Trophoblast cell (in vitro differentiated cells and primary cell): ENCODE measurements at places on chromosomes 4 and X.

DNA sequence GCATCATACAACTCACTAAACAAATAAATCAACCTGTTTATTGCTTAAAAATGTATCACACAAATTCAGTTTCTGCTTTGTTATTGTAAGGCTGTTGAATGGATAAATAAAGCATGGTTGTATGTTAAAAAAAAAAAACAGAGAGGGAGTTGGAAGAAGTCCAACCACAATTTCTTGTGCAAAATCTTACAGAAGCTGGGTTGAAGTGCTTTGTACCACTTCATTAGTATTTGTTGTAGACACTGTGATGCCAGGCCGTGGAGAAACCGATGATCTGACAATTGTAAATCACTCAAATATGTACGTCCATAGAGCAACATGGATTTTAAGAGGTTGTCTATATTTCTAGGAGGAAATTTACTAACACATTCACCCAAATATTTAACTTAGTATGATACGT is 132.6 kb upstream of the MXRA5 start:
- DNase-seq: no peak

DNA sequence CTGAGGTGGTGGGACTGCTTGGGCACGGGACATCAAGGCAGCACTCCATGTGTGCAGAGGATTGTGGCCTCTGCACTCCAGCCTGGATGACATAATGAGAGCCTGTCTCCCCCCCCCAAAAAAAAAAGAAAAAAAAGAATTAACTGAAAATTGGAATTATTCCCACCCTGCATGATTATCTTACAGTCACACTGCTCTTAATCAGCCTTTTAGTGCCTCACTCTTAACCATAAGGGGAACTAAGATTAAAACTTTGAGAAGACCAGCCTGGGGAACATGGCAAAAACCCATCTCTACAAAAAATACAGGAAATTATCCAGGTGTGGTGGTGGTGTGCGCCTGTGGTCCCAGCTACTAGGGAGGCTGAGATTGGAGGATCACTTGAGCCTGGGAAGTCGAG is 94.6 kb downstream of the UBE2K start:
- no peak for DNase-seq

DNA sequence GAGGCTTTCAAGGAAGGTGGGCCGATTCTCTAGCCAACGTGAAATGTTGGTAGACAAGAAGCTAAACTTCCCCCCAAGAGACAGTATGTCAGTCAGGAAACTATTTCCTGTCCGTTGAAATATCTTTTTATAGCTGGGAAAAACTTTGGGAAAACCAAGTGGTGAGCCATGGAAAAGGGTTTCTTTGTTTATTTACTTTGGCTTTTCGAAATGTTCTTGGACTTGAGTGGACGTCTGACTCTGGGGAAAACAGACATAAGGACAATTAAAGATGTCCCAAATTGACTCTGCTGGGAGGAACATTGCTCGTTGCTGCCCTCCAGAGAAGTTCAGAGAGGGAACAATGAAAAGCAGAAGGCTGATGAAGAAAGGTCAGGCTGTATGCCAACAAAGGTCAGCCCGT is 295.4 kb downstream of the RAPGEF2 start:
- DNase-seq: no peak

DNA sequence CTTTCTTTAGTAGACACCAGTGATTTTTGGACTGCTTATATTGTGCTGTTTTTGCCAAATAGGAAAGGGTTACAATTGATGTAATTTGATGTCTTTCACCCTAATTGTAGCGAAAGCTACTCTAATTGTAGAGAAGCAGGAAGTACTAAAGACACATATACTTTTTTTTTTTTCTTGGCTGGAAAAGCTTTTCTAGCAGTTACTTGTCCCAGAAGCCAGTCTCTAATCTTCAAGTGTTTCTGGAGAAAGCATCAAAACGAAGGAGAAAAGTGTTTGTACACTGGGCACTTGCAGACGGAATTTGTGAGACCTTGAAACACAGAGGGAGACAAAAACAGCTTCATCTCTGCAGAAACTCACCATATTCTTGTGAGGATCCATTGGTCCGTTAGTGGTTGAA is 616.5 kb upstream of the LCORL start:
- no peak for DNase-seq

GRCh38 chrX:106742805-106743204 is 16.3 kb downstream of the RNF128 start:
- no peak for DNase-seq

DNA sequence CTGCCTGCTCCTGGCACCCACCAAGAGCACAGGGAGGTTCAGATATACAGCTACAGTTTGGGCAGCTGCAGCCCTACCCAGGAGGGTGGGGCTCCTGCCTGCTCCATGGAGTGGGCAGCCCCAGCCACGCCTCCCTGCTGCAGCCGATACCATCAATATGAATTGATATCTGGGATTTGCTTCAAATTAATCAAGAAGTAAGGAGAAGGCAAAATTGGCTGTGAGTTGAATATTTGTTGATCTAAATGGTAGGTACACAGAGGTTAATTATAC is 31.2 kb upstream of the ZNF280C start:
- DNase-seq: no peak

DNA sequence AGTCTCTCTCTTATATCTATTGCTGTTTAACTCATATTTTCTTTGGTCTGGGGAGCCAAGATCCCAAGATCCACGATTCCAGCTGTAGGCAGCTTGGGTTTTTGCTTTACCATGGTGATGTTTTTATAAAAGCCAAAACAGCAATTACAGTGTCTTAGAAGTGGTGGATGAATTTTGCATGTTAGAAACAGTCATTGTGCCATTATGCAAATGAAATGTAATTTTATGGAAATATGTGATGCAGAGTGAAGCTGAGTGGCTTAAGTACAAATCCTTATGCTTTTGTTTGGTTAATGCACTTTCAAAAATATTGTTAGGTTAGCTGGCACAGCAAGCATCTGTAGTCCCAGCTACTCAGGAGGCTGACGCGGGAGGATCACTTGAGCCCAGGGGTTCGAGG is 32.8 kb upstream of the PTTG2 start:
- DNase-seq: no peak

GRCh38 chr4:183303301-183303700 is 16.8 kb downstream of the CLDN22 start:
- peak; percentile 8 for DNase-seq

- DNase-seq: peak; percentile 84
Observed at GRCh38 chr4:102511830-102512605, 10.9 kb downstream of the NFKB1 start.

- no peak for DNase-seq
Observed at GRCh38 chrX:3990569-3990968, 277.1 kb upstream of the PRKX start.

DNA sequence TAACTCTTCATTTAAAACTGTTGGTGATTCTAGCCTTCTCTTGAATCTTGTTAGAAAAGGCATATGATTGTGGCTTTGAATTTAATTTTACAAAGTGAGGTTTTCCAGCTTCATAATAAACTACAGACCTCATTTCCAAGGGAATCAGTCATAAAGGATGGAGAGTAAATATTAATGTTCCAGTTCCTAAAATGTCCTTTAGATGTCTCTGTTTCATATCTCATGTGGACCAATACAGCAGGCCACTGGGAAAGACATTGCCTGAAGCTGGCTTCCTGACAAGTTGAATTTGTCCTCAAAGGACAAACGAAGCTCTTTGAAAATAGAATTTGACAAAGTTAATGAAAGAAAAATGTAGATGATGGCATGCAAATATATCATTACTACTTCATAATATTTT is 125.4 kb downstream of the ZNF330 start:
- no peak for DNase-seq

DNA sequence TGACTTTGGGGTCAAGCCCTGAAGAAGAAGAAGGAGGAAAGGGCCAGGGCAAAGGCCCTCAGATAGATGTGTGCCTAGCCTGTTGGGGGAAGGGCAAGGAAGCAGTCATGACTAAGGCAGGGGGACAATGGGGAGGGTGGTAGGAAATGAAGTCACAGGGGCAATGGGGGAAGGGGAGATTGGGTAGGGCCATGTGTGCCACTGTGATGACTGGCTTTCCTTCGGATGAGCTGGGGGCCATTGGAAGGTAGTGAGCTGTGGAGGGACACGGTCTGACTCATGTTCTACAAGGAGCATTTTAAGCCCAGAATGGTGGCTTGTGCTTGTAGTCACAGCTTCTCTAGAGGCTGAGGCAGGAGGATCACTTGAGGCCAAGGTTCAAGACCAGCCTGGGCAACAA is 642.0 kb downstream of the MID1IP1 start:
- DNase-seq: no peak

DNA sequence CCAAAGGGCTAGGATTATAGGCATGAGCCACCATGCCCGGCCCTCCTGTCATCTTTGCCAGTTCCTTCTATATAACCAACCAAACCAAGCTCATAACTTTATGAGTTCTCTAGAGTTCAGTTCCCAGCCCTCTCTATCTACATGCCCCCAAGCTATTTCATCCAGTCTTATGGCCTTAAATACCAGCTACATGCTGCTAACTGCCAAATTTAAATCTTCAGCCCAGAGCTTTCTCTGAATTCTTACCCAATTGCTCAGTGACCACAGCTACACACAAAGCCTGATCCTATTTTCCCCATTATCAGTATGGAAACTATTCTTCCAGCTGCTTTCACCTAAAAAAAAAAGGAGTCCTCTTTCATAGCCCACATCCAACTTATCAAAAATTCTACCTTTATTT is 23.1 kb downstream of the TMEM184C start:
- no peak for DNase-seq

DNA sequence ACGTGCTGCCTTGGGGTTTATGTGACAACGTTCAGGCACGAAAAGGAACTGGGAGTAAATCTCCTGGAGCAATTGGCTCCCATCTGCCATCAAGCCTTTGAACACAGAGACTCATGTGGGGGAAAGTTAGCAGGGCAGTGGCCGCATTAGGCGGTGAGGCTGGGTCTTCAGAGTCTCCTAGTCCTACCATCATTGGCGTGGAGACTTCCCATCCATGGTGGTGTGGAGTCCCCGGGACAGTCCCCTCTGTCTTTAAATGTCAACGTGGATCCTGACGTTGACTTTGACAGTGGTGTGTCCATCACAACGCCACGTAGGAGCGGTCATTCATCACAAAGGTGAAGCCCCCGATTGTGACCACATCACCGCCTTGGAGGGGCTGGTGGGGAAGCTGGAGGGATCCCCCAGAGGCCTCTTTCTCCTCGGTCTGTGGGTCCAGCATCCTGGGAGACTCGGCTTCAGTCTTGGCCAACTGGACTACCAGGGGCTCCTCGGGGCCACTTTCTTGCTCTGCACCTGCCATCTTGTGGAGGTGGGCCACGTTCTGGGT is 21.8 kb downstream of the CRLF2 start:
- no peak for DNase-seq

- DNase-seq: no peak
Observed at GRCh38 chr4:185801471-185801870, 10.5 kb downstream of the SORBS2 start.

- no peak for DNase-seq
Observed at GRCh38 chr4:23456864-23457263, 433.0 kb downstream of the PPARGC1A start.
